ENCODE measurements at places on chromosomes 16 and 17.
A peak's percentile ranks its signal among the peaks of the same experiment; 100 is the strongest.

GRCh38 chr17:17062356-17062755 is 20.1 kb downstream of the MPRIP start:
- no peak for DNase-seq

- no peak for DNase-seq
These were observed 3.3 kb upstream of the ACSF2 start for GRCh38 chr17:50422738-50423137.

- no peak for DNase-seq
These were observed 117.4 kb downstream of the HIC1 start for GRCh38 chr17:2172077-2172851.

GRCh38 chr16:3127745-3128144 is 7.1 kb upstream of the ZNF213 start:
- peak; percentile 96 for DNase-seq

DNA sequence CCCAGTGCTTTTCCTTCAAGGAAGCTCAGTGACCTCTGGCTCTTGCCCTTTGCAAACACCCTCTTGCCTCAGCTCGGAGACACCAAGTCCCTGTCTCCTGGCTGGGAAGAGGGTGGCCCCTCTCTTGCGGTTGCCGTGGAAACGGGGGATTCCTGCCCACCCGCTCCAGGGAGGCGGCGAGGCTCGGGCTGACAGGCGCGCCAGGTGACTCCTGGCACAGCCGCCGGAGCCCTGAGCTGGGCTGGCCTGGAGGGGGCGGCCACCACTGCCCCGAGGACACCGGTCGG is 71.4 kb downstream of the ABR start:
- DNase-seq: peak; percentile 17

DNA sequence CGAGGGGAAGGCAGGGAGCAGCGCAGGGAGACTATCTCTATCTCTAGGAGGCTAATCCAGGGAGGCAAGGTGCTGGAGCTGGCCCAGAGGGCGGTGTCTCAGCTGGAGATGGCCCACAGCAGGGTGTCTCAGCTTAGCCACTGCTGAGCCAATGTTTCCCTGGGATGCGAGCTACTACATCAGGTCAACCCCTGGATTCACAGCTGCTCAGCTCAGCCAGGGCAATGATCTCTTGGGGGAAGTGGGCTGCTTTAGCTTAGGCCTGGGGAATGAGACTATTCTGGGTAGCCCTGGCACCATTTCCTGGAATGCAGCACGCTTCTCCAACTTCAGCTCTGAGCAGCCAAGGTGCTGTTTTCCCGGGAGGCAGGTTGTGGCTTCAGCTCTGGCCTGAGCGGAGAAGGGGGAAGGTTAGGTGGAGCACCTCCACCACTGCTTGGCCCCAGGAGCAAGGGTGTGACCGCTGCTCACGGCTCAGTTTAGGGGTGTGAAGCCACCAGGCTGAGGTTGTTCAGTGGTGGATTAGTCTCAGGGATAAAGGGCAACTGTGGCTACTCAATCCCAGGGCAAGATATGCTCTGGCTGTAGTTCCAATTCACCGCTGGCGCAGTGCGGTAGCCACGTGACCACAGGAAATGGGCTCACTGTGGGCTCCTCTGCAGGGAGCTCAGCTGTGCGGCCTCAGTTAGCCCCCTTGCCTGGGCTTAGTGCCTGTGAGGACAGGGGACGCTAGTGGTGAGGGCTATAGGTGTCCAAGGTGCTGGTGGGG is 5.2 kb upstream of the PRSS21 start:
- no peak for DNase-seq

GRCh38 chr17:81859906-81860755 is at the start of gene P4HB:
Gene P4HB, minus strand, starts transcription at chr17:81860535. Its CDS starts 64 bp downstream, at chr17:81860471.
- no peak for DNase-seq

- DNase-seq: no peak
These were observed 412.1 kb downstream of the NPIPA7 start for GRCh38 chr16:16791051-16791450.

DNA sequence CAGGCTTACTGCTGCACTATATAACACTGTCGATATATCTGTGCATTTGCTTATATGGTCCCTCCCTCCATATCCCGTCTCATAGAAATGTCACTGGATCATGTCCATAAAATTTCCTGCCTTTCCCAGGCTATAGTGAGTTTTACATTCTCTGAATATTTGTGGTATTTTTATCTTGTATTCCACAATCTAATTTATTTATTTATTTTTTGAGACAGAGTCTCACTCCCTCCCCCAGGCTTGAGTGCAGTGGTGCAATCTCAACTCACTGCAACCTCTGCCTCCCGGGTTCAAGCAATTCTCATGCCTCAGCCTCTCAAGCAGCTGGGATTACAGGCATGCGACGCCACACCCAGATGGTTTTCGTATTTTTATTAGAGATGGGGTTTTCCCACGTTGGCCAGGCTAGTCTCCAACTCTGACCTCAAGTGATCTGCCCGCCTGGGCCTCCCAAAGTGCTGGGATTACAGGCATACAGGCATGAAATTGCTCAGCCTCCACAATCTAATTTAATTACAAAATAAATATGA is 12.9 kb downstream of the TRIM37 start:
- DNase-seq: no peak

DNA sequence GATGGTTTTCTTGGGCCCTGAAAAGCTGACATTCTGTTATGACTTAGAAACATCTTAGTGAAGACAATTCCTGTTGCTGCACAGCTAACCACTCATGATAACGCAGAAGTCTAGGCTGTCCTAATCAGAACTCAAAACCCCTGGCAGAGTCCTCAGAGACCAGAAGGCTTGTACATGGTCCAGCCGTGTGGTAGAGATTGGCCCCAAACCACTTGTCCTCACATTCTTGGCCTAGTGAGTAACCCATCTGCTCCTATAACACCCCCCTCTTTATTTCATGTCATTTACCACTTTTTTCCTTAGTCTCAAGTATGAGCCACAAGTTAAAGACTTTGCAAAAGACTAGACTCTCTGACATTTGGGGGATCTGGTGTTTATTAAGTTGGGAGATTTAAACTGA is 116.5 kb upstream of the ADAMTS18 start:
- DNase-seq: no peak

- peak; percentile 72 for DNase-seq
These were observed 6.7 kb upstream of the C16orf95 start for GRCh38 chr16:87323727-87324410.

GRCh38 chr16:87297918-87298631 is 19.1 kb downstream of the C16orf95 start:
- no peak for DNase-seq

DNA sequence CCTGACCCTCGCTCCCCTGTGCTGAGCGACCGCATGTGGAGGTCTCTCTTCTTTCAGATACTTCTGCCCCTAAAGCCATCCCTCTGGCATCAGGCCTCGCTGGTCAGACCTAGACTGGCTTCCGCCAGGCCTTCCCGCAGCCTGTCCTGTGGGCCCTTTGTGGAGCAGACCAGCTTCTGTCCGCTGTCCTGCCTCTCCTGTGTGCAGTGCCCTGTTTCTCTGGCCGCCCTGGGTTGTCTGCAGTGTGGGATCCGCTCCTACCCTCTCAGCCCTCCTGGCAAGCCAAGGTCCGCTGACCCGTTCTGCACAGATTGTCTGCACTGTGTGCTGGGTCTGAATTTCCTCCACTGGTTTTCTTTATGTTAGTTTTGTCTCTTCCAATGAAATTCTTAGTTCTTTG is 21.5 kb upstream of the MC1R start:
- DNase-seq: no peak
